Hematopoietic multipotent progenitor cell (in vitro differentiated cells): ENCODE measurements at places on chromosomes 1 and 21.
A peak's percentile ranks its signal among the peaks of the same experiment; 100 is the strongest.

GRCh38 chr1:92870591-92870990, 38.8 kb downstream of the RPL5 start:
- no peak for DNase-seq

DNA sequence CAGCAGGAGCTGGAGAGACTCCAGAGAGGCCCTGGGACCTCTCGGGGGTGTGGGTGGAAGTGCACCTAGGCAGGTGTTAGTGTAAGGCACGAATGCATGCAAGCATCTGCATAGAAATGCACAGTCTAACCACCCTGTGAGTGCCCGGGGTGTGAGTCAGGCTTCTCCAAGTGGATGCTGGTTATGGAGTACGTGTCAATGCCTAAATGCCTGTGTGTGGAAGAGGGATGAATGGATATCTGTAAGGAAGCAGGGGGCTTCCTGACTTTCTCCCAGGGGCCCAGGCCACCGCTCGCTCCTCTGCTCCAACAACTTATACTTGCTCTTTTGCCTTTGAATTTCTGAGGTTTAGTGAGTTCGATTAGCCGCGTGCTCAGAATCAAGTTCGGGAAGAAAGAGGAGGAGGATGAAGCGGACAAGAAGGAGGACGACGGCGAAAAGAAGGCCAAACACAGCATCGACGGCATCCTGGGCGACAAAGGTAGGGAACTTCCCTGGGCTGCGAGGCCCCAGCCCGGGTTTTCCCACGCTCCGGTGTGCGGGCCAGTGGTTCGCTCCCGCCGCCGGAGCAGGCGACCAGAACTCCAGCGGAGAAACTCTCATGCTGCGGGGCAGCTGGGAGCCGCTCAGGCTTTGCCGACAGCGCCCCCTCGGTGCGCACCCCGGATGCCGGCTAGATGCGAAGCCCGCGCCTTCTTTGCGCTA, 5.4 kb downstream of the PAX7 start:
- DNase-seq: no peak

- DNase-seq: no peak
Observed at GRCh38 chr21:16198546-16198945, 468.8 kb downstream of the USP25 start.

DNA sequence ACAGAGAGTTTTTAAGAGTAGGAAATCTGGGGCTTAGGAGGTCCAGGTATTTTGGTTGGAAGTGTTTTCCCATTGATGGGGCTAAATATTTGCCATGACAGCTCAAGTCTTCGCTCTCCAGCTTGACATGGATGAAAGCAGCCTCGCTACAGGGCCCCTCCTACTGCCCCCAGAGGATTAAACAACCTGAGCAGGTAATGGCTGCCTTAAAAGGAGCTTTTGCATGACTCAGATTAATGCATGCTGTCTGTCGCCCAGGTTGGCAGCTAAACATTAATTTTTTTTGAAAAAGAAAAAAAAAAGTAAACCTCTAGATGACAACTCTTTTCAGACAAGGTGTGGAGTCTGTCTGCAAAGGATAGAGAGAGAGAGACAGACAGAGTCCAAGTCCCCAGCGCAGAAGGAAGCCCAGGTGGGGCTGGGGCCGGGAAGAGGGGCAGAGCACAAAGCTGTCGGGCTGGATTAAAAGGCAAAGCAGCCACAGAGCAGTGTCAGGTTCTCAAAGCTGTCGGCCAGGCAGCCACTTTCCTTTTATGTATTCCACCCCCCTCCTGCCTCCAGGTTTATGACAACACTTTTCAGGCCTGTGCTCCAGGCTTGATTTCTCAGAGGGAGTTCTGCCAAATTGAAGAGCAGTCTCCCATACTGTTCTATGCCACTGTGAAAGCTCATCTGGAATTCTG, 127.9 kb downstream of the CLIC6 start:
- DNase-seq: no peak

GRCh38 chr1:24074817-24075589, 36.9 kb downstream of the MYOM3 start:
- DNase-seq: no peak

- no peak for DNase-seq
Observed at GRCh38 chr1:27000090-27000816, 6.8 kb downstream of the TRNP1 start.

GRCh38 chr1:180252638-180253536, 22.8 kb downstream of the LHX4 start:
- peak; percentile 76 for DNase-seq

GRCh38 chr21:31185663-31186062, 147.4 kb upstream of the KRTAP19-8 start:
- no peak for DNase-seq

GRCh38 chr1:42380586-42381279, at the start of gene RIMKLA:
RIMKLA (plus strand) TSS chr1:42380792; CDS start chr1:42380935, 143 bp downstream.
- peak; percentile 33 for DNase-seq

- no peak for DNase-seq
Observed at GRCh38 chr1:234606784-234607108, 3.2 kb downstream of the IRF2BP2 start.

- DNase-seq: no peak
Observed at GRCh38 chr1:201496296-201496690, 10.6 kb downstream of the CSRP1 start.

DNA sequence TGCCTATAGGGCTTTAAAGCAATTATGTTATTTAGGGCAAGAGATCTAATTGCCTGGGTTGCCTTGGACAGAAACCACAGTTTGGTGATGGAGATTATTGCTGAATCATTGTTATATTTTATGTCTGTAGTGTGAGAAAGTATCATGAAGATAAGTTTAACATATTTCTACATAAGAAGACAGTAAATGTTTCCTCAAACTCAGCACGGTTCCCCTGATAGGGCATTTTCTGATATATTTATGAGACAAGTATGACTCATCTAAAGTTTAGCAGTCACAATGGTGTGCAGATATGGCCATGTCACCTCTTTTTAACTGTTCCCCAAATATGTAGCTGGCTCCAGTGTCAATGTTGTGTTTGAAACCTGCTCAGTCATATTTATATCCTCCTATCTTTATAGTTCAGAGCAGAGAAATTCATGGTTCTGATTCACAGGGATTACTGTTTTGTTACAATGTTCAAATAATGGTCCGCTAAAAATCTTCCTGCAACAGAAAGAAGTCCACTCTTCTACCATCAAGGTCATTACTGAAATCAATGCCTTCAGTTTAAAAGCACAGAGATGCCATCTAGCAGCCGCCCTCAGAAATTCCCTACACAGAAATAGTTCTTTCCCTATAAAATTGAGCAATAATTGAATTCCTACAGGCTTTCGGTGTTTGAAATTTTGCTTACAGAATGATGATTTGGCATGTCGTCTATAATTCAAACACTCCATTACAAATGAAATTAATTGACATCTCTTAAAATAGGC, 3.7 kb downstream of the OLFM3 start:
- DNase-seq: peak; percentile 74

DNA sequence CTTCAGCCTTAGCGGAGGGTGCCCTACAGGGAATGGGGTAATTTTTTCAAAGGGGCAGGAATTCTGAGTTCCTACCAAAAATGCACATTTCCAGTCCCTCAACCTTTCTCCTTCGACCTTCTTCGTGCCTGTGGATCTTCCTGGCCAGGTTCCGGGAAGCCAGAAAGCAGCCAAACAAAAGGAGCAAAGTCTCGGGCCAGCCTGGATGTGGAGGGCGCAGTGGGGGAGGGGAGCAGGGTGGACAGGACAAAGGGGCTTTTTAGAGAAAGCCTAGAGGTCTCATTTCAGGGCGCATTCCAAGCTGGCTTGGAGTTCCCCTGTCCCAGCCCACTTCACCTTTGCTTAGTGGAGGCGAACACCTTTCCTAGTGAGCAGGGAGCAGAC, 2.9 kb upstream of the INAVA start:
- DNase-seq: no peak

DNA sequence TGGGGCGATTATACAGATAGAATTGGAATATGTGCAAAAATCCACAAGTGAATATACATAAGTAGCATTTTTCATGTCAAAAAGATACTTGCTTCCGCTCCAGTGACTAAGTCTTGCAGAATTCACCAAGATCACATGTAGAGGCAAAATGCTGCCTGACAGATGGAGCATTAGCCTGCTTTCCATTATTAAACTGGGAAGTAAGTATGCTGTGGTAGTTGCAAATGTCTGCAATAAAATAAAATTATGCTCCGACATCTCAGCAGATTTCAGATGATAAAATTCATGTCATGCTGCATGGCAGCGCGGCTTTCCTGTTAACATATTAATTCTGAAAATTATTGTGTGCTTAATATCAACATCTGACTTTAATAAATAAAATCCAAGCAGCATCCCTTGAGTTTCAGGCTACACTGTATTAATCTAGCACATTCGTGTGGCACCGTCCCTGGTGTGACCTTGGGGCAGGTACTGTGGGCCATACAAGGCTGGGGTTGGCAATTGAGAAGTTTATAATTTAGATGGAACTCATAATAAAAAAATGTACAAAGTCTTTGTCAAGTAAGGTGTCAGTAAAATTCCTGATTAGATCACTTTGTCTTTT, 366.4 kb upstream of the ZP4 start:
- no peak for DNase-seq

- DNase-seq: no peak
Observed at GRCh38 chr21:16402752-16403151, 673.0 kb downstream of the USP25 start.

DNA sequence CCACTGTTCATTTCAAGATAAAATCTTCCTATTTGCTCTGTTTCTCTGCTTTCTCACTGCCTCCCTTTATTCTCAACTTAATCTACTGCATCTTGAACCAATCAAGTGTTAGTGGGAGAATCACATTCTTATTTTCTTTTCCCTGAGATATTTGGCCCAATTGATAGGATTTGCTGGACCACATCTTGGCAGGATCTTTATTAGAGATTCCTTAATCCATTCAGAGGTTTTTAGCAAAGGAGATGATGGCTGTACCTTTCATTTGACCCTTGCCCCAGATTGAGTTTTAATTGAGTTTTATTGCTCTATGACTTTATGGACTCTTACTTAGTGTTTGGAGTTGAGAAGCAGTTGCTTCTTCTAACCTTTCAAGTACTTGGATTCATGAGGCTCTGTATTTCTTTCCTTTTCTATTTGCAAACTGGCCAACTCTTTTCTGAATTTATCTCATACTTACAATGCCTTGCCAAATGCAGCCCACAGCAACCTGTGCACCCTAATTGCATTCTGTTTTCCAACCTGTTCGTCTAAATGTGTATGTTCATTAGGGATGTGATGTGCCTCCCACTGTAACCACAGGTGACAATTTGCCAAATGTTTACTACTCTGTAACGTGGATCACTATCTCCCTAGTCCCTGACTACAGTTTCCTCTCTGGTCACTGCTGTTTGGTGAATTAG, 274.8 kb upstream of the KAZN start:
- no peak for DNase-seq

DNA sequence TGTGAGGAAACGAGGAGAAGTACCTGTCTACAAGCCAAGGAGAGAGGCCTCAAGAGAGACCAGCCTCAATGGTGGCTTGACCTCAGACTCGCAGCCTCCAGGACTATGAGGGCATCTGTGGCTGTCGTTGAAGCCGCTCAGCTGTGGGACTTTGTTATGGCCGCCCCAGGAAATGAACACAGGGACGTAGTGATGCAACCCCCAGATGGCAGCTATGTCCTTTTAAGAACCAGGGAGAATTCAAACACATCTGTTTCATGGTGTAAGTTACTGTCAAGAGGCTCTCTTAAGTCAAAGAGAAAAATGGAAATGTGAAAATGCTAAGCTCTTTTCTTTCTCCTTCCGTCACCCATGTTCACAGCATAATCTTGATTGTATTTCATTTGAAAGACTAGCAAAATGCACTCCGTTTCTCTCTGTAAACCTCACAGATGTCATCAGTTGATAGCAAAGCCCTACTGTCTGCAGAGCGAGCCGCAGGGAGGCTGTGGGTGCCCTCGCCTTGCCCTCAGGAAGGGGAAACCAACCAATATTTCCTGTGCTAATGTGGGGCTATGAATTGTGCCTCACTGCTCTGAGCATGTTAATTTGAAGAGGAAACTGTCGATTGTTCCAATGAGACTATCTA, 21.3 kb downstream of the UBASH3A start:
- peak; percentile 91 for DNase-seq

GRCh38 chr21:27112186-27112585, 145.3 kb upstream of the ADAMTS5 start:
- DNase-seq: no peak

DNA sequence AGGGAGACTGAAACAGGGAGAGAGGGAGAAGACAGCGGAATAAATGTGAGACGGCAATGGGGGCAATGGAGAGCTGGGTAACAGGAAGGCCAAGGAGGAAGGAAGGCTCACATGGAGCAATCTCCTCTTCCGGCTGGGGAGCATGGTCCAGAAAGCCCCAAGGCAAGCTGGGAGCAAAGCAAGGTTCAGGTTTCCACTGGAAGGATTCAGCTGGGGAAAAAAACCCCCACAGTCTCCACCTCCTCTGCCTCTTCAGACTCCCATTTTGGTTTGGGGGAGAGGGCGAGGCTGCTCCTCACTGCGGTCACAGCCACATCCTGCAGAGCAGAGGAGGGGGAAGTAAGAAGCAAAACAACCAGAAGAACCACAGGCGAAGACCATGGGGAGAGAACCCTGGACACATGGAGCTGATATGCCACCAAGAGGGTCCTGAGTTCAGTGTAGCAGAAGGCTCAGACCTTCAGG, 650 bp downstream of the TNFAIP8L2 start:
- DNase-seq: peak; percentile 77

- no peak for DNase-seq
Observed at GRCh38 chr1:2611621-2612437, 21.0 kb downstream of the MMEL1 start.

GRCh38 chr1:63000508-63000907, 216.6 kb downstream of the ATG4C start:
- no peak for DNase-seq

DNA sequence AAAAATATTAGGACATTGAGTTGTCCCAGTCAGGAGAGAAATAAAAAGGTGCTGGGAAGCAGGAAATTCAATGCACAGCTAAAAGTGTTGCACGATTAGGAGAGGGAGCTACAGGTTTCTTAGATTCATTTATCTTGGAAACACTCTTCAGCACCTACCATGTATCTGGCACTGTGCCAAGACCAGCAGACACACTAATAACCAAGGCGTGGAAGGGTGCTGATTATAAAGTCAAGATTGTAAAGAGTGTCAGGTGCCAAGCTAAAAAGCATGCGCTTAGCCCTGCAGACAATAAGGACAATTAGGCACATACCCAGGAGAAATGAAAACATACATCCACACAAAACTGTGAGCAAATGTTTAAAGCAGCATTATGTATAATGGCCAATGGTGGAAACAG, 129.9 kb downstream of the DSCAM start:
- DNase-seq: no peak

- no peak for DNase-seq
Observed at GRCh38 chr1:41355356-41355755, 5.9 kb upstream of the FOXO6 start.

DNA sequence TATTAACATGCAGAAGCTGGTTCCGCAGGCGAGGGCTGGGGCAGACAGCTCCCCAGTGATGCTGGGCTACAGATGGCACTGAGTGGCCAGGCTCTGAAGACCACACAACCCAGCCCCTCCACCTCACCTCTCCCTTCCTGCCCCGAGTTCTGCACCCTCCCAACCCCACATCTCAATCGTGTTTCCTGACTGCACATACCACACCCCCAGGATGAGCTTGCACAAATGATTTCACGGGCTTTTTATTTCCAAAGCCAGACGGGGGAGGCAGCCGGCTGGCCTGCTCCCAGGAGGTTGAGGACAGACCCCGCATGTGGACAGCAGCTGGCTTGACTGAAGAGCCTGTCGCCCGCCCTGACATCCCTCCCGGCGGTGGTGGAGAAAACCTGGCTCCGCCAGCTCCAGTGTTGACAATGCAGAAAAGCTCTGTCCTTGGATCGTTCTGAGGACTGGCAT, 21.4 kb upstream of the ALDH4A1 start:
- no peak for DNase-seq

GRCh38 chr1:24451746-24452145, 36.1 kb downstream of the NIPAL3 start:
- no peak for DNase-seq
